Stimulated activated naive CD8-positive, alpha-beta T cell treated with anti-CD3 and anti-CD28 coated beads, Interleukin-15, Interleukin-2, amounts not matched to agents 100 U/mL and 50 U/mL, for 24 hours (primary cell): ENCODE measurements at places on chromosomes 5 and 9.

DNA sequence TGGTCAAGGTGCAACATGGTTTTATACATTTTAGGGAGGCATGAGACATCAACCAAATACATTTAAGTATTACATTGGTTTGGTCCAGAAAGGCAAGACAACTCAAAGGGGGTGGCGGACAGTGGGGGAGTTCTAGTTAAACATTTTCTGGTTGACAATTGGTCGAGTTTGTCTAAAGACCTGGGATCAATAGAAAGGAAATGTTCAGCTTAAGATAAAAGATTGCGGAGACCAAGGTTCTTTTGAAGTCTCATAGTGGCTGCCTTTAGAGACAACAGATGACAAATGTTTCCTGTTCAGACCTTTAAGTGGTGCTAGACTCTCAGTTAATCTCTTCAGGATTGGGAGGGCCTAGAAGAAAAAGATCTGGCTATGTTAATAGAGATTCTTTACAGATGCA is 47.7 kb upstream of the TTC39B start:
- no peak for DNase-seq

DNA sequence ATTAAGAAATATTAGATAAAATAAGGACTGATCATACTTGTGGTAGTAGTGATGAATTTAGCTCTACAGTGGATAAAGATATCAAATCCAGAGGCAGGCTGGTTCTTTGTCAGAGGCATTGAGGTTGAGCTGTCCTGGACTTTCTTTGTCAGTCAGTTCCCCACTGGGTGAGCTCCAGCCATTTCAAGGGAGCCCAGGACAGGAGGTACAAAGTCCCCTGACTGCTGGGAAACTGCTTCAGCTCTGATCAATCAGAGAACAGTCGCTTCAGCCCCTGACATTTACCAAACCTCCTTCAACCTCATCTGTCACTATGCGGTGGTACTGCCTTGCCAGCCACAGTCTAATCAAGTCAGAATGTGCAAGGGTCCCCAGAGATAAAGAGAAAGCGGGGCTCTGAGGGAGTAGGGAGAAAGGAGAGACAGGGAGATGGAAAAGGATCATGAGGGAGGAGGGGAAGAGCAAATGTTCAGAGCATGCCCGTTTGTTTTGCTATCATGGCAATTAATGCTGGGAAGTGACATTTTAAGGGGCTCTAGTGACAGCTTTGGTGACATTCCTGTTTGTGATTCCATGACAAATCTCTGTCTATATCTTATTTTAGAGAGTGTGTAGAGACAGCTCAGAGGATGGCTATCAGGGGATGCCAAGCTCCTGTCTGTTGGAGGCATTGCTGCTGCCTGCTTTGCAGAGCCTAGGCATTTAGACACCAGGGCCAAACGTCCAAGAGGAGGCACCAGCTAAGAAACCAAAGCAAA is 223.2 kb downstream of the ASTN2 start:
- DNase-seq = no peak

DNA sequence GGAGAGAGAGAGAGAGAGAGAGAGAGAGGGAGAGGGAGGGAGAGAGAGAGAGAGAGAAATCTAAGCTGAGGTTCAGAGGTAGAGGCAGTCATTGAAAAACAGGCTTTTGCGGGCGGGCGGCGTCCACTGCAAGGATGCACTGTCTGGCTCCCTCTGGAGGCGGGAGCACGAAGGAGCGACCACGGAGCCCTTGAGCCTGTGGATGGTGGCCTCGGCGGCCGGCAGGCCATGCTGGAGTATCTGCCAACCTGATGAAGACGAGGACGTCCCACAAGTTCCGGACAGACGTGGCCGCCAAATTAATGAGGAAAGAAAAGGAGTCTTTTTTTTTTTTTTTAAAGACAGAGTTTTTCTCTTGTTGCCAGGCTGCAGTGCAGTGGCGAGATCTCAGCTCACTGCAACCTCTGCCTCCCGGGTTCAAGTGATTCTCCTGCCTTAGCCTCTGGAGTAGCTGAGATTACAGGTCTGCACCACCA is 2.2 kb upstream of the CCDC125 start:
- DNase-seq = peak; percentile 84

GRCh38 chr5:103808464-103809106 is 246.0 kb upstream of the NUDT12 start:
- no peak for DNase-seq

- no peak for DNase-seq
Measured at GRCh38 chr5:939368-939767, 46.7 kb downstream of the TRIP13 start.

- DNase-seq = no peak
Measured at GRCh38 chr9:19768798-19769197, 20.0 kb downstream of the SLC24A2 start.

DNA sequence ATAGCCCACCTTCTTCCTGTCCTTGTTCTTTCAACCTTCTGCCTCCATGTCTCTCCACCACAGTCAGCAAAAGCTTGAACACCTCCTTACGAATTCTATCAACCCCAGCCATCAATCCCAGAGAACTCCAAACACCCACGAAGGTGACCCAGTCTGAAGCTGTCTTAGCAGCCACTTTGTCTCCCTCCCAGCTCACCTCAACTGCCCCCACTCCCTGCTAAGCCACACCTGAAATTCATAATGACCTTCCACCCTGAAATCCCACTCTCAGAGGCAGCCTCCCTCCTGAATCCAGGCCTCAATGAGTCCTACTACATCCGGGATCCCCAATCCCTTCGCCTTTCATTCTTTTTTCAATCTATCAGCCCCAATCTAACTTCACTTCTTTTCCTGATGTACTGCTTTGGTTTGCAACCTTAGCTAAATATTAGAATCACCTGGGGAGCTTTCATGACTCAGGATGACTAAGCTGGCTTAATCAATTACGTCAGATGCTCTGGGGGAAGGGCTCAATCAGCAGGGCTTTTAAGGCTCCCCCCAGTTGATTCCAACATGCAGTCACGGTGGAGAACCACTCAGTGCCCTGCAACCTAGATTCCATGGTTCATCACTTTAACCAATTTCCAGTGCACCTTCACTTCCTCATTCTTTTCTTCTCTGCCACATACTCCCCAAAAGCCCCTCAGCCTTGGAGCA is 32.2 kb downstream of the BHMT start:
- no peak for DNase-seq

DNA sequence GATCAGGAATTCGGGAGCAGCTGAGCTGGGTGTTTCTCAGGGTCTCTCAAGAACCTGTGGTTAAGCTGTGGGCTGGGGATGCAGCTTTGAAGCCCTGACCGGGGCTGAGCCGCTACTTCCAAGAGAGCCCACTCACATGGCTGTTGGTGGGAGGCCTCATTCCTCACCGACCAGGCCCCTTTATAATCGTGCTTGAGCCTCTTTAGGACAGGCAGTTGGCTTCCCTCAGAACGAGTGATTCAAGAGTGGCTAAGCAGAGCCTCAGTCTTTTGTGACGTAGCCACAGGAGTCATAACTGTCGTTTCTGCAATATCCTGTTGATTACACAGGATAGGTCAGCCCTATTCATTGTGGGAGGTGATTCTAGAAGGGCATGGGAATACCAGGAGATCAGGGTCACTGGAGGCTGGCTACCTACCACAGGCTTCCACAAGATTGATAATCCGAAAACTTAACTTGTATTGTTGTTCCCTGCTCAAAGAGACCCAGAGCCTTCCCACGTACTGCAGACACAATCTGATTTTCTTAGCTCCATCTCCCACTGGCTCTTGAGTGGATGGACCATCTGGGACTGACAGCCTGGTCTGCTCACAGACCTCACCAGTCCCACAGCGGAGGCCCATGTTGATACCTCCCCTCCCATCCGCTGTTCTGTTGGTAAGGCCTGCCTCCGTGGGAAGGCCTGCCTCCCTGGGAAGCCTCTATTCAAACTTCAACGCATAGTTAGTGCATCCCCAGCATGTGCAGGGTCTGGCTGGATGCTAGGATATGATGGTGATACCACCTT is 3.0 kb upstream of the ERGIC1 start:
- no peak for DNase-seq

- peak; percentile 4 for DNase-seq
Measured at GRCh38 chr5:147098233-147098790, 136.5 kb upstream of the STK32A start.

DNA sequence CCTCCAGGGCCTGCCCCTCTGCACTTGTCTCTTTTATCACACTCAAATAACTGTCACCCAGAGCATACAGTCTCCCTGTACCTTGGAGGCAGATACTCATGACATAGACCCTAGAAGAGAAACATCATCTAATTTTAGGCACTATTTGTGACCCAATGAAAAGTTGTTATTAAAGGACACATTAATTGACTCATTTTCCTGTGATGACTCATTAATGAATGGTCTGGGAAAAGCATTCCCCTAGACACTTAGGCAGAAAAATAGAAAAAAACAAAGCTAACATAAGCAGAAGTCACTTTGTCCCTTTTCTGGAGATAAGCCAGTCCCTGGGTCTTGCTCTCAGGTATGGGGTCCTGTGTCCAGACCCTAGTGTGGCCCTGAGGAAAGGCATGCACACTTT is 15.0 kb downstream of the TRPC7 start:
- DNase-seq = no peak

- DNase-seq = no peak
Measured at GRCh38 chr5:140205216-140205615, 30.2 kb downstream of the CYSTM1 start.

DNA sequence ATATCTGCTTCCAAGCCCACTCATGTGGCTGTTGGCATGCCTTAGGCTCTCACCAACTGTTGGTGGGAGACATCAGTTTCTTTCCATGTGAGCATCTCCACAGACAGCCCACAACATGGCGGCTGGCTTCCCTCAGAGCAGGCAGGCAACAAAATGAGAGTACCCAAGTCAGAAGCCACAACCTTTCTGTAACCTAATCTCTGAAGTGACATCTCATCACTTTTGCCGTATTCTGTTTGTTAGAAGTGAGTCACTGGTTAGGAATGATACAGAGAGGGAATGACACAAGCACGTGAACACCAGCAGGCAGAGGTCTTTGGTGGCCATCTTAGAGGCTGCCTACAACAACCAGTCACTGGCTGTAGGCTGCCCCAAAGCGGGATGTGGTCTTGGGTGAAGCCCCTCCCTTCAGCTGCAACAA is 88.6 kb upstream of the RASGRF2 start:
- DNase-seq = peak; percentile 54

DNA sequence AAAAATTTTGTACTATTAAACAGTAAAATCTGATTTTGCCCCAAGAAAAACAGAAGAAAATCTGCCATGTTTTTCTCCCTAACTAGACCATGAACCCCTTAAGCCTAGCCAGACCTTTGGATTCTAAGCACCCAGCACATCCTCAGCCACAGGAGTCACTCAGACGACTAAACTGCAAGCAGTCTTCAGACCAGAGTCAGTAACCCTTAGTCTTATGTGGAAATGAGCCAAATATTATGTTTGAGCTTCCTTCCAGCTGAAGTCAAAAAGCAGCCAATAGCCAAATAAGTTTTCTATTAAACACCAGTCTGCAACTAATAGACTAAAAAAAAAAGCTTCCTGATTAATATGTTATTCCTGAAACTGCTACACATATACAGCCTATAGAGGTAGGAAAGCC is 47.4 kb downstream of the GOLPH3 start:
- DNase-seq = no peak

DNA sequence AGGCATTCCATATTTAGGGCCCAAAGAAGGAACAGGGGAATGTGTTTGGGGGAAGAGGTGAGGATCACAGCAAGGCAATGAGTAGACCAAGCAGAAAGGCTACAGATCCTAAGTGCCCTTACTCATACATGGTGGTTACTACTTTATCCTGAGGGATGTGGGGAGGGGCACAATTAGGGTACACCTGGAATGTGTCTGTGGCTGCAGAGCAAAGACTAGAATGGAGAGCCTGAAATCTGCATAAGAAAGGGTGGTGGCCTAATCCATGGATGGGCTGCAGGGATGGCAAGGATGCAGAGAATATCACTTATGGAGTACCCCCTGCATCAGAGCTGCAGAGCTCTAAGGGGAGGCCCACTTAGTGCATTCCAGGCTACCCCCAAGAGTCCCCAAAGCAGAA is 352.6 kb upstream of the TRPC7 start:
- DNase-seq = no peak

- no peak for DNase-seq
Measured at GRCh38 chr5:78336698-78337097, 23.7 kb upstream of the SCAMP1 start.

- DNase-seq = peak; percentile 34
Measured at GRCh38 chr9:105114964-105115728, 129.3 kb upstream of the SLC44A1 start.
